NCI-H2227 treated with DMSO at 0.1 percent for 48 hours (cell line): ENCODE measurements at places on chromosomes 7 and 10.

DNA sequence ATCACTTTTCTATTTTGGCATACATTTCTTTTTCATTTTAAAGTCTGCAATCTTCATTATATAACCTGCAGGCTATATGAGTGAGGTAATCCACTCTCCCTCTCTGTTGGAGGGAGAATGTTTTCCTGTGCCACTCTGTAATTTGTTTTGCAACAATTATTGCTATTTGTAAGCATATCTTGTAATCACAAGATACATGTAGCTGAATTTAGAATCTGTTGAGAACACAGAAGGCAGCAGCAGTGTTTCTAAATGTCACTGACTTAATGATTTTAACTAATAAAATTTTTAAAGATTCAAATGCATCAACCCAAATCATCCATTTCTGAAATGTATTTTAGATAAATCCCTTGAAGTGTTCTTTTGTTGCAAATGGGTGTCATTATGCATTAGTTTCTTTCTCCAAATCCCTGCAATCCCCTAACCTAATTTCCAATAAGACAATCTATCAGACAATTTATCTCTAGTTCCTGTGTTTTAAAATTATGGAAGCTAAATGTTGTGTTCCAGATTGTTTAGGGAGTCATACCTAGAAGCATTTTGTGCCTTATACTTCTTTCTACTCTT, 19.8 kb upstream of the UMAD1 start:
- no peak for DNase-seq

GRCh38 chr7:104943502-104944343, 70.3 kb upstream of the KMT2E start:
- no peak for DNase-seq

DNA sequence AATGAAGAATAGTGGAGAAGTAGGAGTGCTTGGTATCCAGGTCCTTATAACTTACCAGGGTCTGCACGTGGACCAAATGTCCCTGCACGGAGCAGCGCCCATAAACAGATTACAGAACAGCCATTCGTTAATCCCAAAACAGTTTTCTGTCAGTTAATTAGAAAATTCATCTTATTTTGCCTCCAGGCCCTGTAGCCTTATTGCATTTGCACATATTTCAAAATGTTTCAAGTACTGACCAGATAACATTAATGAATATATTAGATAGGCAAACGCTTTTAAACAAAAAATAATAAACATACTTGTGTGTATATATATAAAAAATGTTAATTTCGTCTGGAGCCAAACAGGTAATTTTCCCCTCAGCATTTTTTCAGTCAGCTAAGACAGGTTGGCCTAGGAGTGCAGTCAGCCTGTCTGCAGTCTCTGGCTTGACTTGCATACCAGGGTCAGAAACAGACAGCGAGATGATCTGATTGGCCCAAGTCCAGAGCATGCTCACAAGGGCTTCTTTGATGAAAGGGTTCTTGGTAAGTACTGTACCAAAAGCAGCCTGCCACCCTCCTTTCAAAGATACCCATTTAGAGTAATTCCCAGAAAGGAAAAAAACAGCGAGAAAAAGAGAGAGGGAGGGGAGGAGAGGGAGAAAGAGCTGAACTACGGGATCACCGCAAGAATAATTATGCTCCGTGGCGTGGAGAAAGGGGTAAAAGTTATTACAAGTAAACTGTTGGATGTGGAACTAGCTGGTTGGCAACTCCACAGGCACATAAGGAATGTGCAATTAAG, 194.4 kb upstream of the TCF7L2 start:
- DNase-seq = peak; percentile 57

DNA sequence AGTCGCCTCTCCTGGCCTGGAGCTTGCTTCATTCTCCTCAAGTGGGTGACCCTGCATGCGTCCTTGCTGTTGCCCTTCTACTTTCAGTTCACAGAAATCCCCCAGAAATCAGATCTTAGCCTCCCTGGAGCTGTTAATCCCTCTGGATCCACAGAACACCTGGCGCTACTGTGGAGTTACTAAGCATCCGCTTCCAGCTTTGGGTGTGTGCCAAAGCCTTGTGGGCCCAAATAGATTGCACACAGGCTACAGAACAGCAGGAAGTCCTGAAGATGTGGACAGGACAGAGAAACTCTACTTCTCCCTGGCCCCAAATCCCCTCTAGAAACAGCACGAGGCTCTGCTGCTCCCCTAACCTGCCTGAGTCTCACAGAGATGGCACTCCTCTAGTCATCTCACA, 36.6 kb upstream of the PDLIM1 start:
- no peak for DNase-seq

- no peak for DNase-seq
Observed at GRCh38 chr10:24983946-24984345, 31.5 kb upstream of the PRTFDC1 start.

DNA sequence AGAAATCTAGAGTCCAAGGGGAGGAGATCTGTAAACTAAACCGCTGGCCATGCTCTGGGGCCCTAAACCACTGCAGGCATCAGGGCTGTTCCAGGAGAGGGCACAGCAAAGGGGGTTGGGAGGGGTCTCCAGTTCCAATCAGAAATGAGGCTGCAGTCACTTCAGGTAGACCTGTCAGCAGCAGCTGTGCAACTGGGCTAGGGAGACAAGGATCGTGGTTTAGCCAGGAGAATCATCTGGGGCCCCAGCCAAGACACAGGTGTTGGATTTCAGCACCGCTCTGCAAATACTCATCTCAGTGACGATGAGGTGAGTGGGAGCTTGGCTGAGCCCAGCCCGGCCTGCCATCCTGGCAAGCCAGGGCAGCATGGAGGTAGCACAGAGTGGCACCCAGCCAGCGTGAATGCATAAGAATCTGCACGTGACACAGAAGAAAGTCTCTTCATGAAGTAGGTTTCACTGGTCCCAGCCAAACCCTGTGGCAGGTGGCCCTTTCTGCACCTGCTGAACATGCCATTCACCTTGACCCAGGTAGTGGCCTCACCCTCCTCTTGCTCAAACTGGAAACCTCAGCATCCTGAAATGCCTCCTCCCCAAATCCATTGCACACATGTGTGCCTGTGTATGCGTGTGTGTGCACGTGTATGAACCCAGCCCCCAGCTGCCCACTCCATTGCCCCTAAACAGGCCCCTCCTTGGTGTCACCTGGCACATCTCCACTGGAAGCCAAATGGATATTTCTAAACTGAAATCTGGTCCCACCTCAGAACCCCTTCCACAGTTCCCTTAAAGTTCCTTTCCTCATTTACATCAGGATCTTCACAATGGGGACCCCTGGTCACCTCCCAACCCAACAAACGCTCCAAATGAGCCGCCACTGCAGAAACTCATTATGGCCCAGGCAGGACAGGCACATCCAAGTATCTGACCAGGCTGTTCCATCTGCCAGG, 9.6 kb downstream of the GPRIN2 start:
- no peak for DNase-seq

- no peak for DNase-seq
Observed at GRCh38 chr10:63201118-63201517, 68.0 kb downstream of the NRBF2 start.

GRCh38 chr10:112816891-112817290, 133.2 kb upstream of the TCF7L2 start:
- no peak for DNase-seq

GRCh38 chr7:28296571-28297483, 115.5 kb upstream of the CREB5 start:
- DNase-seq = peak; percentile 1

DNA sequence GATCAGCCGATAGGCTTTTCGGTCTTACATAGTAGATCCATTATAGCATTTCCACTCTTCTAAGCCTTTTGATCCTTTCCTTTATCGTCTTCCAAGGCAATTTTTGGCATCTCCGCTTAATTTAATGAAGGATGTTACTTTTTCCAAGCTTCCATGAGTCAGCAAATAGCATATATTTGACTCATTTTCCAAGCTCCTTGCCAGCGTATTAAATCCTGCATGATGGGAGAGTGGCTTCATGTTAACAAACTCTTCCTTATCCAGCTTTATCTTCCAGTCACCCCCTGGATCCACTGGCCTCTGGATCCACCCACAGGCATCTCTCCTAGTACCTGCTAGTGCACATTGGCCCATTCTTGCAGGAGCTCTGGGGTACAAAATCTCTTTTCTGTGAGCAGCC, 13.0 kb downstream of the OR9A2 start:
- DNase-seq = no peak

GRCh38 chr10:73920089-73920488, 9.2 kb downstream of the PLAU start:
- no peak for DNase-seq

- no peak for DNase-seq
Observed at GRCh38 chr10:13857451-13857850, 270.7 kb downstream of the PRPF18 start.

DNA sequence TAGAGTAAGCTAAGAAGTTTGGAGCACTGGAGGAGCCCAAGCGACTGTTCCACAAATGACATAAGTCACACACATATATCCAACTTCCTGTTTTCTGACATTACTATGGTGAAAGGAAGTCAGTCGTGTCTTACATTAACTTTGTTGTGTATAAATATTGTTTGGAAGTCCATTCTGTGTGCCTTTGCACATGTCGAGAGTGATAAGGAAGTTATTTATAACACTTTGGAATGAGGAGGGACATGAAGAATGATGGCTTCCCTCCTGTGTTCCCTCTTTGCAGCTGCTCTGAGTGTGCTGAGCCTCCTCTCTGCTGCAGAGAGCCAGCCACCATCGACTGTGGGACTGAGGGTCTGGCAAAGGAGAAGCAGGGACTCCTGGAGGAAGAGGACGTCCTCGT, 40.4 kb upstream of the MGMT start:
- no peak for DNase-seq

DNA sequence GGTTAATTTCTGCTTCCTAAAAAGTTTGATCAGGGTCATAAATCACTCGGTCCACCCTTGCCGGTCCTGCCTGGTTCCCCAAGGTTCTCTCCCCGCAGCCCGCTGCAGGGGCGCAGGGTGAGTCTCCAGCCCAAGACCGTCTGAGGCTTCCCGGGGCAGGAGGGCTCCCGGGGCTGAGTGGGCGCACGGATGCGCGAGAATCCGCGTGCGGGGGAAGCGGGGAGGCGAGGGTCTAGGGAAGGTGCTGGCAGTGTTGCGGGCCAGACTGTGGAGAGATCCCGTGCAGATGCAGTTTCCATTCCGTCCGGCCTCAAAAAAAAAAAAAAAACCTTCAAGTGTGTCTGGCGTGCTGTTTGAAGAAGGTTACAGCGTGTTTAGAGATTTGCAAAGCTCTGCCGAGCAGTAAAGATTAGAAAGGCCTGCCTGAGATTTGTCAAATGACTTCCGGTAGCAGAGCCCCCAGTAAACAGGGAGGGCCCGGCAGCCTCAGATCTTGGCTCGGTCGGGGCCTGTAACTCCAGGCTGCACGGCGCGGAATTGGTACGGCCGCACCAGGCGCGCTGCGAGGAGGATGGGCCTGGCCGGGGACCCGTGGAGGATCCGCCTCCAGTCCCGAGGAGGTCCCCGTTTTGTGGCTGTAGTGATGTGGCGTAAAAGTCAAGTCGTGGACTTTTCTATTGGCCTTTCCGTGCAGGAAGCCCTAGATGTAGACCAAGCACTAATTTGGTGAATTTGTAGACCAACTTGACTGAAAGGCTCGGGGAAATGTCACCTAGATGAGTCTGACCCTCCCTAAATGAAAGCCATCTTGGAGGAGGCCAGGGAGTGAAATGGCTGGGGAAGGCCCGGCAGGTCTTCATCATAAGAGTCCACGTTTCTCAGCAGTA, 293.2 kb upstream of the NFE2L3 start:
- DNase-seq = peak; percentile 51

GRCh38 chr7:22849172-22849571, 26.5 kb upstream of the TOMM7 start:
- no peak for DNase-seq

DNA sequence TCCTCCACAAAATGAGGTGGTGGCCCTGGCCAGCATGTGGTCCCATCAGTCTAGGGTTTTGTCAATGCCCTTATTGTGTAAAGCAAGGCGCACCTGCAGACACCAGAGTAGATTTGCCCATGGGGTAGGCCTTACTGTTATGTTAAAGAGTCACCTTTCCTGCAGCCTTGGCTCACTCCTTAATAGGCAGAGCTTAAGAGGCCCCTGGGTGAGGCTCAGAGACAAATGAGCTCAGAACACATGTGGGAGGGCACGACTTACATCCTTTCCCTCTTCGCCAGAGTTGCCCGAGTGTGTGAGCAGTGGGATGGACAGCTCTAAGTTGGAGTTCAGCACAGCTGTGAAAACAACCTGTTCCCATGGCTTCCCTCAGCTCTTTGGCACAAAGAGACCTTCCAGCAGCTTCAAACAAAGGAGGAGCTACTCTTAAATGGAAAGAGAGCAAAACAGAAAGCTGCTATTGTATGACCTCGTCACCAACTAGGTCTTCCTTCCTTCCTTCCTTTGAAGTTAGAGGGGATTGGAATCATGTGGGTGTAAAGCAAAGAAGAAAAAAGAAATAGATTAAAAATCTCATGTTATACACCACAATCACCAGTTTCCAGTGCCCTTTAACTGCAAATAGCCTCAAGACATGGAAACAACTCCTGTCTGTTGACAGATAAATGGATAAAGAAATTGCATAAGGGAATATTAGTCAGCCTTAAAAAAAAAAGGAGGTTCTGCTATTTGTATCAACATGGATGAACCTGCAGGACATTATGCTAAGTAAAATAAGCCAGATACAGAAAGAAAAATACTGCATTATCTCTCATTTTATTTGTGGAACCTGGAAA, 11.9 kb upstream of the XPNPEP1 start:
- DNase-seq = no peak

GRCh38 chr10:117496031-117496430, 46.5 kb upstream of the EMX2 start:
- no peak for DNase-seq

- no peak for DNase-seq
Observed at GRCh38 chr10:115020449-115020848, 72.7 kb upstream of the ATRNL1 start.

DNA sequence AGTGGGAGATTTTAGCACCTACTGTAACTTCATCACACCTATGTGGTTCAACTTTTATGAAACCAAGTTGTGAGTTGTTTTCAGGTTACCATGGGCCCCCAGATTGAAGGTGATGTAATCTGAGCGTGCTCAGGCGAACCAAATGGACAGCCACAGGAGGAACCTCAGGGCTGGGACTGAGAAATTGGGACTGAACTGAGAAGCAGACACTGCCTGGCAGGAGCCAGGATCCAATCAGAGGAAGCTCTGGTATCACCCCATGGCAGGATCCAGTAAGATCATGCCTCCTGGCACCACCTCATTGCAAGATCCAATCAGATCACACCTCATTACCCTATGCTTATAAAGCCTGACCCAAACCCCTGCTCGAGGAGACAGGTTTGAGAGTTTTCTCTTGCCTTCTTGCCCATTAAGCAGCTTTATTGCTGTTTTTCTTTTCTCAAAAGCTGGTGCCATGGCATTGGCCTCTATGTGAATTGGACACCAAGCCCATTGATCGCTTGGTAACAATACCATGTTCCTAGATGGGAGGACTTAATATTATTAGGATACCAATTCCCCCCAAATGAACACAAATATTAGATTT, 43.2 kb upstream of the GDF10 start:
- no peak for DNase-seq

GRCh38 chr7:35691827-35692307, 3.1 kb downstream of the HERPUD2 start:
- DNase-seq = no peak
